ENCODE measurements at places on chromosomes 12 and 14. TPM values are rescaled to one million over a fixed set of nuclear protein-coding genes. Genes with fewer than 3 reads are reported as not detected.

The HAL gene
- total RNA-seq = 85.8 TPM

- DNase-seq = no peak
- H3K4me1 ChIP-seq = peaks cover 24% of the 10 kb centered on the region
- H3K27me3 ChIP-seq = no peaks in the 10 kb centered on the region
- no peak overlapping the region for H3K4me3 ChIP-seq
- peaks cover 7% of the 10 kb centered on the region for H3K36me3 ChIP-seq
- peak overlapping the region; percentile 20 for H3K27ac ChIP-seq
These were observed 116.9 kb downstream of the DIP2B start for GRCh38 chr12:50621399-50622300.

- H3K36me3 ChIP-seq = peaks cover 42% of the 10 kb centered on the region
- no peak overlapping the region for H3K4me3 ChIP-seq
- no peak for DNase-seq
- no peak overlapping the region for H3K27ac ChIP-seq
These were observed 35.1 kb upstream of the BMAL2 start for GRCh38 chr12:27297566-27297965.

GRCh38 chr12:52534482-52534881, 14.3 kb upstream of the KRT5 start:
- peaks cover under 1% of the 10 kb centered on the region for H3K4me1 ChIP-seq
- no peaks in the 10 kb centered on the region for H3K36me3 ChIP-seq
- H3K27me3 ChIP-seq = no peaks in the 10 kb centered on the region
- no peak overlapping the region for H3K4me3 ChIP-seq
- no peak overlapping the region for H3K27ac ChIP-seq

- H3K36me3 ChIP-seq = no peaks in the 10 kb centered on the region
- no peak overlapping the region for H3K4me3 ChIP-seq
- no peaks in the 10 kb centered on the region for H3K27me3 ChIP-seq
- DNase-seq = no peak
These were observed 20.0 kb upstream of the PCNX1 start for GRCh38 chr14:70887207-70887681.

GRCh38 chr14:45743884-45744283, 490.9 kb upstream of the MIS18BP1 start:
- H3K4me1 ChIP-seq = no peaks in the 10 kb centered on the region
- no peak overlapping the region for H3K27ac ChIP-seq
- no peak for DNase-seq
- no peak overlapping the region for H3K4me3 ChIP-seq
- no peaks in the 10 kb centered on the region for H3K36me3 ChIP-seq

GRCh38 chr14:54338696-54339317, 58.0 kb upstream of the CDKN3 start:
- no peaks in the 10 kb centered on the region for H3K27me3 ChIP-seq
- H3K36me3 ChIP-seq = no peaks in the 10 kb centered on the region

DNA sequence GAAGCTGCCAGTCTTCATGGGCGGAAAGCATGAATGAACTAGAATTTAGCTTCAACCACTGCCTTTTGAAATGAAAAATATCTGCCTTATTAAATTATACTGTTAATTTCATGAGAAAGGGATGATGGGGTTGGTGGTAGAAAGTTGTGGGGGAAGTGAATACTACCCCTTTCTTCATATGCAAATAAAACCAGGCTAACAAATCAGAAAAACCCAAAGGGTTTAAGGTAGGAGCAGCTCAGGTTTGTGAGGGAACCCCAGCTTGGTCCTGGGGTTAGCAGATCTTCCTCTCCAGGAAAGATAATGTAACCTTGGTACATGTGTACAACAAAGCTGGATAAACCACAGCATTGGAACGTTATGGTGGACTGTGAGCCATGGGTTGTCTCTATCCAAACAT, 84.0 kb downstream of the PPP2R5C start:
- no peaks in the 10 kb centered on the region for H3K36me3 ChIP-seq
- no peaks in the 10 kb centered on the region for H3K27me3 ChIP-seq
- DNase-seq = no peak
- H3K4me3 ChIP-seq = no peak overlapping the region

Measured in stomach (tissue), 19 donors.